ENCODE measurements at places on chromosomes 7 and 10. TPM values are rescaled to one million over a fixed set of nuclear protein-coding genes. Genes with fewer than 3 reads are reported as not detected.

- DNase-seq = no peak
Measured at GRCh38 chr7:31828520-31828919, 141.5 kb downstream of the PPP1R17 start.

DNA sequence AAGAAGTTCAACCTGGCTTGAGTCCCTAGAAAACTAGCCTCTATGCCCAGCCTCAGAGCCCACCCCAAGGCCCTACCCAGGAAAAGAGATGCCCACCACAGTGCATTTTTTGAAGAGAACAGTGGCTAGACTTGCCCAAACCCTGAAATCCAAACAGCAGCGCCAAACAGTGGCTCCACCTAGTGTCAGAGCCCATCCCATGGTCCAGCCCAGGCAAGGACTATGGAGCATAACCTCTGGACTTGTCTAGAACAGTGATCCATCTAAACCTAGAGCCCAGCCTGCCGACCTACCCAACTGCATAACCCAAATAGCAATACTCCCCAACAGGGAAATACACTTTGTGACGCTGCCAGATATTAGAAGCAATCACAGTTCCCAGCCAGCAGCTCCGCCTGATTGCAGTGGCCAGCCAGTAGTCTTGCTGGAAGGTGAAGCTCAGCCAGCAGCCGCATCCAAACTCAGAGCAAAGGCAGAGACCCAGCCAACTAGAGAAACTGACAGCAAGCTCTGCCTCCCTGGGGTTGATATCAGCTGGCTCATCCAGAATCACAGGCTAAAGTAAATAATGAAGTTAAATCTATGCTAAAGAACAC is 44.5 kb downstream of the HBP1 start:
- DNase-seq = no peak

DNA sequence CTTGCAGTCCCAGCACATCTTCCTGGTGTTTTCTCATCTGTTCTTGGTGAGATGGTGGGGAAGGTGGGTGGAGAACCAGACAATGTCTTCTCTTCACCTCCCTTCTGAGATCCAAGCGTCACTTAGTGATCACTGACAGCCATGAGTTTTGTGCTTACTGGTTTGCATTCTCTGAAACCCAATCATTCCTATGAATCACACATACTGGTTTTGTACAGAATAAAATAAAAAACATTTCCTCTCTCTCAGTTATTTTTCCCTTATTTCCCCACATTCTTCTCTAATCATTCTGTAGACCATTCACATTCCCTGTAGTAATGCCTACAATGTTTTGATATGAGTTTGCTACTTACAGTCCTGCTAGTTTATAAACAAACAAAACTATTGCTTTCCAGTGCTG is 143.8 kb upstream of the SLC13A1 start:
- no peak for DNase-seq

- no peak for DNase-seq
Measured at GRCh38 chr7:5173496-5173895, 16.5 kb upstream of the WIPI2 start.

SLC26A3 gene
- total RNA-seq = not detected

Measured in pulmonary artery endothelial cell (primary cell).